ENCODE measurements at places on chromosomes 4 and X. TPM values are rescaled to one million over a fixed set of nuclear protein-coding genes. Genes with fewer than 3 reads are reported as not detected.

Gene GAGE12J
- not detected for total RNA-seq

Gene MAGEC1
- total RNA-seq, result not detected

Gene MAGEA1
- total RNA-seq, result not detected

DNA sequence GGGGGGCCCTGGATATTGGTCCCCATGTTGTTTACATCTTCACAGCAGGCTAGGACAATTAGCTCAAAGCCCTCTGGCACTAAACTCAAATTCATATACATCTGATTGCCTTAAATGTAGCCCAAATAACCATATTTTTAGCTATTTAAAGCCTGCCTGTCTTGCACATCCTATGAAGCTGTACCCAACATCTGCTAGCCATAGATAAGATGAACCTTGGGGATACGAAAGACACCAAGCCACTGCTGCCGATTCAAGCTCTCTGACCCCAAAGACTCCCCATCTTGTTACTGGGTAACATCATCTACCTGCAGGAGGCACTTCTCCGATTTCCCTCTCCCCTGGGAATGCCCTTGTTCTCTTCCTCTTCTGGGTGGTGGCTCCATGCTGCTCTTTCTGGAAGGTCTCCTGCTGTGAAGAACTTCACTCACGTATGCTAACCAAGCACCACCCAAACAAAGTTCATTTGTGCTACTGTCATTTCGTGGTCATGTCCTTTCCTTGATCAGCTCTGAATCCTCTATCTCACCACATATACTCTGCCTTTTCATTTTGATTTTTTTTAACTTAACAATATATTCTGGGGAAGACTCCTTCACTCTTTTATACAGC, 107.7 kb upstream of the ATXN3L start:
- no peaks in the 10 kb centered on the region for H3K36me3 ChIP-seq
- H3K4me1 ChIP-seq, result peaks cover 7% of the 10 kb centered on the region

DNA sequence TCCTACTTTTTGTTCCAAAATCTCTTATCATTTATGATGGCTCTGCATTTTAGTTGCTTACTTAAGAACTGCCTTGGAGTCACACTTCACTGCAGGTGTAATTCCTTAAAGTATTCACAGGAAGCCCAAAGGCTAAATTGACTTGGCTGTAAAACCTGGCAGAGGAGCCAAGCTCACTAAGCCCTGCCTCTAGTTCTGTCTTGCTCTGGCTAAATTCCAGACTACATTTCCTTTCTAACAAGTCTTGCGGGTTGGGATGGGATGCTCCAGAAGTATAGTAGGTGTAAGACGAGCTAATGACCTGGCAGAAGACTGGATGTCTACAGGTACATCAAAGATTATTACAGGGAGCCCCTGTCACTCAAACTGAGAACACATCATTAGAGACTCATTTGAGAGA, 924.0 kb upstream of the INTU start:
- no peaks in the 10 kb centered on the region for H3K4me1 ChIP-seq
- DNase-seq, result no peak
- H3K27ac ChIP-seq, result no peak overlapping the region
- H3K27me3 ChIP-seq, result no peaks in the 10 kb centered on the region
- H3K36me3 ChIP-seq, result no peaks in the 10 kb centered on the region
- H3K4me3 ChIP-seq, result no peak overlapping the region

- no peak overlapping the region for H3K4me3 ChIP-seq
- H3K27me3 ChIP-seq, result peaks cover 2% of the 10 kb centered on the region
- H3K4me1 ChIP-seq, result peaks cover 19% of the 10 kb centered on the region
- H3K27ac ChIP-seq, result no peak overlapping the region
- no peak for DNase-seq
Observed at GRCh38 chr4:77711469-77711868, 105.8 kb downstream of the CXCL13 start.

GRCh38 chr4:124803026-124803425, 90.5 kb upstream of the ANKRD50 start:
- H3K4me1 ChIP-seq, result no peaks in the 10 kb centered on the region
- H3K36me3 ChIP-seq, result no peaks in the 10 kb centered on the region
- H3K27ac ChIP-seq, result no peak overlapping the region
- H3K4me3 ChIP-seq, result no peak overlapping the region
- DNase-seq, result no peak

- DNase-seq, result no peak
- H3K27me3 ChIP-seq, result no peaks in the 10 kb centered on the region
- no peaks in the 10 kb centered on the region for H3K4me1 ChIP-seq
- no peaks in the 10 kb centered on the region for H3K36me3 ChIP-seq
- no peak overlapping the region for H3K4me3 ChIP-seq
Observed at GRCh38 chr4:143581331-143581946, 67.9 kb downstream of the SMARCA5 start.

GRCh38 chr4:76709772-76710090, 188.2 kb downstream of the SOWAHB start:
- H3K4me1 ChIP-seq, result peaks cover 7% of the 10 kb centered on the region
- H3K27me3 ChIP-seq, result no peaks in the 10 kb centered on the region
- no peak overlapping the region for H3K4me3 ChIP-seq
- H3K27ac ChIP-seq, result no peak overlapping the region

- H3K36me3 ChIP-seq, result no peaks in the 10 kb centered on the region
- H3K4me1 ChIP-seq, result peaks cover 19% of the 10 kb centered on the region
- no peak overlapping the region for H3K27ac ChIP-seq
- DNase-seq, result no peak
Observed at GRCh38 chrX:45623266-45623665, 422.6 kb upstream of the DIPK2B start.
